ENCODE measurements at places on chromosomes 7 and 10.
A peak's percentile ranks its signal among the peaks of the same experiment; 100 is the strongest.

DNA sequence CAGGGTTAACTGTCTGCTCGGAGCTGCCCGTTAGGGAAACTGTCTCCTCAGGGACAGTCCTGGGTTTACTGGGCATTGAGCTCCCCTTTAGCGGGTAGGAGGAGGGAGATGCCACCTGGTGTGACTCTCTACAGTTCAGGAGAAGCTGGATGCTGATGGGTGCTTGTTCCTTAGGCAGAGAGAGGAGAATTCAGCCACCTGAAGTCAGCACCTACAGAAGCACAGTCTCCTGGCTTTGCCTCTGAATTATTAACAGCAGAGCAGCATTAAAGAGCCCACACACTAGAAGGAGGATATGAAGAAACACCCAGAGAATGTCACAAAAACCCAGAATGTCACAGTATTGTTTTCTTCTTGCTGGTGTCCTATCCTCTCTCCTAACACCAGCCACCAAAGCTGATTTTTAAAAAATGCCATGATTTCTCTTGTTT lies 696 bp downstream of the GIMAP4 start:
- no peak for DNase-seq

- no peak for DNase-seq
Measured at GRCh38 chr7:156220701-156221100, 408.4 kb upstream of the SHH start.

DNA sequence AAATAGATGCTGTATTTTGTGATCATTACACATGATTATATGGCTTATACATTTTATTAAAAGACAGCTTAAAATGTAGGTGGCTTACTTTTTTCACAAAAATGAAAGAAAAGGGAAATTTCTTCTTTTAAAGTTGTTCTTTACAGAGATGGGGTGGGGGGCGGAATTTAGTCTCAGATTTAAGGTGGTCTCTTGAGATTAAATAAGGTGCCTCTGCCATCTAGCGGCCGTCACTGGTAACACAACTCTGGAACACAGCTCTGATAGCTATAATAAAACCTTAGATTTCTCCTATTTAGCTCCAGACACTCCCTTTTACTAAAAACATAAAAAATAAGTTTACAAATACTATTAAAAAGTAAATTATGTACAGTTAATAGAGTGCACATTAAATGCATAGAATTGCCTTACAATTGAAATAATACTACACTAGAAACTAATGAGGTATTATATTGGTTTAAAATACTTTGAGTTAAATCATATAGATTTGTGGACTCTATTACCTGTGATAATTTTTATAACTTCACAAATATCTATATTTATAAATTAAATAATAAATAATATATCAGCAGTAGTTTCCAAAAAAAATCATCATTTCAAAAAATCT lies 210.9 kb downstream of the DGKB start:
- DNase-seq, result peak; percentile 19

DNA sequence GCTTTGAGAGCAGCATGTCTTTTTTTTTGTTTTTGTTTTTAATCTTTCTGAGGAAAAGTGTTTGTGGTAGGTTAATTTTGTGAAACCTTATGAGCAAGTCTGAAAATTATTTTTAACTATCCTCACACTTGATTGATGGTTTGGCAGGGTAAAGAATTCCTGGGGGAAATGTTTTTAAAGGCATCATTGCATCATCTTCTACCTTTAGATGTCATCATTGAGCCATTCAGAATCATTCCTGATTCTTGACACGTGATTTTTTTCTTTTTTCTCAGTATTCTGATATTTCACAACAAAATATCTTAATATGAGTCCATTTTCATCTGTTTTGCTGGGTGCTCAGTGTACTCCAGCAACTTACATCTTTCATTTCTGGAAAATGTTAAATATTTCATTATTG lies 28.3 kb downstream of the PALS2 start:
- no peak for DNase-seq

DNA sequence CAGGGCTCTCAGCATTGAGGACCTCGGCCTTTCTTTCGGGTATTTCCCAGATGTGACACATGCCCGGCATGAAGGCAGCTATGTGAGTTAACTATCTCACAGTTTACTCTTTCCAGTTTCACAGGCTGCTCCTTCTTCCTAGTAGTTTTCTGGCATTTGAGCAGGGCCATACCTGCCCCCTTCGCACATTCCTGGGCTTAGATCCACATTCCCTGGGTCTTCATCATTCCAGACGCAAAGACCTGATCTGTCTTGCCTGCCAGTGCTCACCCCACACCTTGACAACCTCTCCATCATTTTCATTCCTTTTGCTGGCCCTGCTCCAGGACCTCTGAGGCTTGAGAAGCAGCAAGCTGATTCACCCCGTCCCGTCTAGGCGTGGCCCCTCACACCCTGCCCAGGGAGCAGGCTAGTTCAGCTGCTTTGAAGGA lies 227.5 kb downstream of the WDR11 start:
- no peak for DNase-seq

DNA sequence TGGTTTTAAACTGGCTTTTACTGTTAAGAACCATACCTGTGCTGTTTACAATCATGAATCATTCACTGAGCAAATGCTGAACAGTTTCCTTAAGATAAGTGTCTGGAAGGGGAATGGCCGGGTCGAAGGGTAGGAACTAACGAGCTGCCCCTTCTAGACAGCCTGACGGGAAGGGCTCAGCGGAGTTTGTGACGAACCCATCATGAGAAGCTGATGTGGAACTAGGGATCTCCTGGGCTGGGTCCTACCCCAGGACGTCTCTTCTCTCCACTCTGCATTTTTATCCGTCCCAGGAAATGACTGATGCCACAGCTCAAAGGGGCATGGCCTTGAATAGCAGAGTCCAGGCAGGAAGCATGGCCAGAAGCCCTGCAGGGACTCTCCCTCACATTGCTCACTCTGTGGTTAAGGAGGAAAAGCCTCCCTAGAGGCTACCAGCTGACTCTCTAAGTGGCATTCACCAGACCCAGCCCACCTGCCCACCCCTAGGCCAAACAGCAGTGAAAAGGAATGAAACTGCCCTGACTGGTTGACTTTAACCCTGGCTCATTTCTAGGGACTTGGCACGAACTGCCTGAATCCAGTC lies 112.0 kb downstream of the PFKFB3 start:
- no peak for DNase-seq

GRCh38 chr7:102152672-102153598 lies 133.7 kb upstream of the SH2B2 start:
- no peak for DNase-seq

- DNase-seq, result no peak
Measured at GRCh38 chr7:36942955-36943354, 218.7 kb upstream of the AOAH start.

DNA sequence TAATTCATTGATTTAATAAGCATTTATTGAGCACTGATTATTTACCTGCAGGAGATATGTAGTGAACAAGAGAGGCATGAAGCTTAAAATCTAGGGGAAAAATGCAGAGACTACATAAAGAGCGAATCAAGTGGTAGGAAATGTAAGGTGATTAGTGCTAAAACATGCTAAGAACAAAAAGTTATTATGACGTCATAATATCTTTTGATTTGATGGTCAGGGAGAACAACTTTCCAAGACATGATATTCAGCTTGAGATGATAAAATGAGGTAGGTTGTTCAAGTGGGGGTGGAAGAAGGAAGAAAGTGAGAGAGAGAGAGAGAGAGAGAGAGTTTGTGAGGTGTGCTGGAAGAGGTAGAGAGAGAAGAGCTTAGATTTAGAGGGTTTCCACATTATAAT lies 317.7 kb downstream of the NRG3 start:
- DNase-seq, result no peak

- DNase-seq, result no peak
Measured at GRCh38 chr10:73545357-73545756, 45.8 kb downstream of the USP54 start.

GRCh38 chr10:62860946-62861345 lies 44.8 kb upstream of the EGR2 start:
- DNase-seq, result peak; percentile 68

DNA sequence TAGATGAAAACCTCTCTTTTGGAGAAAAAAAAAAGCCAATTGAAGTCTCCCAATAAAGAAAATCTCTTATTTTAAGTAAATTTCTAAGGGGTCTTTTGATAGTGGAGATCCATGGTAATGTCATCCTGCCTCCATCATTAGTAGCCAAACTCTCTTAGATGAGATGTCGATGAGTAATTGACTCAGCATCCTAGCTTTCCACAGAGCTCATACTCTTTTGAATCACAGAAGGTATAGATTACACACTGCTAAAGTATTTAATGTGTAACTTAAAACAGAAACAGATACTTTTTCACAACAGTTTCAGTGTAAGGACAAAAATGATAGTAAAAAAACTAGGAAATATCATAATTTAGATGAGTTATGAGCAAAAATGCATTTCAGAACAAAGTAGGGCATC lies 19.4 kb downstream of the MAGI2 start:
- DNase-seq, result no peak

GRCh38 chr10:22368981-22369380 lies 23.7 kb downstream of the SPAG6 start:
- DNase-seq, result no peak
